SHP77 treated with DMSO at 0.1 percent for 48 hours (cell line): ENCODE measurements at places on chromosomes 2 and 18.
A peak's percentile ranks its signal among the peaks of the same experiment; 100 is the strongest.

DNA sequence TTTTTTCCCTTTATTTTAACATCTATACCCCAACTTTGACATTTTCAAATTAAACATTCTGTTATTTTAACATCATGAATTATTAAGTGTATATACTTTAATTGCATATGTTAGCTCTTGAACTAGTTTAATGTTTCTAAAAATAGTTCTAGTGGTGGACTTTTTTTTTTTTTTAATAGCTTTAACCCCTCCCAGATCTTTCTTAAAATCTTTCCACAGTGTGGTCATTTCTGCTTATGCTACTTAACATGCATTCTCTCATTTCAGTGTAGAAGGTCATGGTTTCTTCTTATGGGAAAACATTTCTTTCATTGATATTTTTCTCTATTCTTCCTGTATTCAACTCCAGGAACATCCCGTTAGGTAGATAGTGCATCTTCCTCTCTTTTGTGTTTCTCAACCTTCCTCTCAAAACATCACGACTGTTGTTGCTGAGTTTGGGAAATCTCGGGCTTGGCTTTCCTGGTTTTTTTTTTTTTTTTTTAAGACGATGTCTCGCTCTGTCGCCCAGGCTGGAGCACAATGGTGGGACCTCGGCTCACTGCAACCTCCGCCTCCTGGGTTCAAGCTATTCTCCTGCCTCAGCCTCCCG is 849 bp upstream of the TMEM18 start:
- DNase-seq = no peak

- no peak for DNase-seq
Measured at GRCh38 chr2:175435012-175435411, 253.5 kb upstream of the ATP5MC3 start.

- DNase-seq = no peak
Measured at GRCh38 chr2:215476424-215476823, 40.6 kb upstream of the FN1 start.

GRCh38 chr2:238939074-238939473 is 91.2 kb downstream of the TWIST2 start:
- DNase-seq = no peak

DNA sequence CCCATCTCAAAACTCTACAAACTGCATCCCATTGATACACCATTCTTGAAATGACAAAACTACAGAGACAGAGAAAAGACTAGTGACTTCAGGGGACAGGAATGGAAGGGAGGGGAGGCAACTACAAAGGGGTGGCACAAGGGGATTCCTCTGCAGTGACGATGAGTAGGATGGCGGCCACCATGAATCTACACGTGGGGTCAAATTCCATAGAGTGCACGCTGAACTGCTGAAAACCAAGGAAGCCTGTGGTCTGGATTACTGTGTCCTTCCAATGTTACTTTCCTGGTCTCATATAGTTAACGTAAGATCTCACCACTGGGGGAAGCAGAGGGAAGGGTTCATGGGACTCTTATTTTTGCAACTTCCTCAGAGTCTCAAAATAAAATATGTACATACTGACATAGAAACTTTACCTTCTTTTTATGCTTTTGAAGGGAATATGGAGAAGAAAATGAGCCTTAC is 23.6 kb downstream of the COX7A2L start:
- no peak for DNase-seq

GRCh38 chr18:59769129-59769865 is 72.1 kb upstream of the CCBE1 start:
- no peak for DNase-seq

- no peak for DNase-seq
Measured at GRCh38 chr2:30030361-30030760, 109.0 kb upstream of the ALK start.

- DNase-seq = no peak
Measured at GRCh38 chr2:234996941-234997270, 45.1 kb downstream of the SH3BP4 start.

DNA sequence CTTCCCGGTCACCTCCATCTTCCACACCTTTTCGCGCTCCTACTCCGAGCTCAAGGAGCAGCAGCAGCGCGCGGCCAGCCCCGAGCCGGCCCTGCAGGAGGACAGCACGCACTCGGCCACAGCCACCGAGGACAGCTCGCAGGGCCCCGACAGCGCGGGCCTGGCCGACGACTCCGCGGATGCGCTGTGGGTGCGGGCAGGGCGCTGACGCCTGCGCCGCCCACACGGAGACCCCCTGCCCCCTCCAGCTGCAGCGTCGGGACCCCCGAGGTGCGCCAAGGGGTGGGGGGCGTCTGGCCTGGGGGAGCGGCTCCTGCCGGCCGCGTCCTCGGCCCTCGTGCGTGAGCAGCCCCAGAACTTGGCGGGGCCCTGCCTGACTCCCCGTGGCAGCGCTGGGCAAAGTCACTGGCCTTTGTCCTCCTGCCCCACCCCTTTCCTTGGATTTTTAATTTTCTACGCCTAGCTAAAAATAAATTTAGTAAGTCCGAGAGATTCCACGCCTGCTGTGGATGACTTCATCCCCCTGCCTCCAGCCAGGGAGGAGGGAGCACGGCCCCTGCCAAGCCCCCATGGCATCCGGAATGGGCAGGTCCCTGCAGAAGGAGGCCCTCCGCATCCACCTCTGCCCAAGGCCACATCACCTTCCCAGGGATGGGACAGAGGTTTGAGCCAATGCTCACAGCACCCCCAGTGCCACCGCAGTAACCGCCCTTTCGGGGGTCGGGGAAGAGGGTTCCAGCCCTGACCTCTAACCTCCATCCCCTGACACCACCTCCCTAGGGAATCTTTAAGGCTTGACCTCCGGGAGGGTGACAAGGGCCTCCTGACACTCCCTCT is 51.6 kb downstream of the SLC66A2 start:
- no peak for DNase-seq

GRCh38 chr2:17736989-17737388 is 16.6 kb downstream of the SMC6 start:
- no peak for DNase-seq

DNA sequence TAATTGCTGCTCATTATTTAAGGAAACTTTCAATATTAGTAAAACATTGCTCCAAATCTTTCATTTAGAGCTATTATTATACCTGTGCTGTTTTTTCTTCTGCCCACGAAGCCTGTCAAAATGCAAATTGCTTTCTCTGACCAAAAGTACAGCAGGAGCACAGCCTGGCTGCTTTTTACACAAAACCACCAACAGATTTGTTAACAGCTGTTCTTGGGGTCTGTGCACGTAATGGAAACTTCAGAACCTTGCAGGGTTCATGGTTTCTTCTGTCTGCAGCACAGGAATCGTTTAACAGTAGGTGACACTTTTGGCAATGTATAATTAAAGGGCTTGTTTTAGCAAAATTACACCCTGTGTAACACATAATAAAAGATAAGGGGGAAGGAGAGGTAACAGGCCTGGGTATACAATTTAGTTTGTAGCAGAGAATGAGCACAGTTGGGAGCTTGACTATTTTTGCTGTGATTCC is 447.3 kb downstream of the KCNJ3 start:
- peak; percentile 9 for DNase-seq

DNA sequence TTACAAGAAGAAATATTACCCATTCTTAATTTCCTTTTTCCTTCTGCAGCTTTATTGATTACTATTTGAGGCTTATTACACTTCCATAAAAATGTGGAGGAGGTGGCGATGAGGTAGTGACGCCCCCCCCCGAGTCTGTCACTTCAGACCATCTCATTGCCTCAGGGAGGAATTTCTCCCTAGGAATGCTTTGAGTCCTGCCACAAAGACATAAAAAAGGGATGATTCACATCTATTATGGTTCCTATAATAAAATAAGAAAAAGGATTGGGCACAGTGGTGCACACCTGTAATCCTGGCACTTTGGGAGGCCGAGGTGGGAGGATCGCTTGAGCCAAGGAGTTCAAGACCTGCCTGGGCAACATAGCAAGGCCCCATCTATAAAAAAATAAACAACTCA is 93.7 kb downstream of the AOX1 start:
- no peak for DNase-seq

DNA sequence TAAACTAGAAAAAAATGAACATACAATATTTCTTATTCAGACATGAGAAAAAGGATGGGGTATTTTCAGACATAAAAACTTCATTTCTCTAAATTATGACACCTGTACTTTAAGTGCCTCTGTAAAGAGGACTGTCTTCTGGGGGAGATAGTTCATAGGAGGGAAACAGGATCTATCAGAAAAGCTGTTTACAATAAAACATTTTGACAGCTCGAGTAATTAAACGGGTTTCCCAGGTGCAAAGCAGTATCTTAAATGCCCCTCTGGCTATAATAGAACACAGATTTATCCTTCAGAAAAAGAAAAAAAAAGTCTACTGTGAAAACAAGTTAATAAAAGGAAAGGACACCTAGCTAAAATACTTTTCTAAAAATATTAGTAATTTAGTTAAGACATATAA is 311.4 kb upstream of the UBE2E3 start:
- peak; percentile 21 for DNase-seq

DNA sequence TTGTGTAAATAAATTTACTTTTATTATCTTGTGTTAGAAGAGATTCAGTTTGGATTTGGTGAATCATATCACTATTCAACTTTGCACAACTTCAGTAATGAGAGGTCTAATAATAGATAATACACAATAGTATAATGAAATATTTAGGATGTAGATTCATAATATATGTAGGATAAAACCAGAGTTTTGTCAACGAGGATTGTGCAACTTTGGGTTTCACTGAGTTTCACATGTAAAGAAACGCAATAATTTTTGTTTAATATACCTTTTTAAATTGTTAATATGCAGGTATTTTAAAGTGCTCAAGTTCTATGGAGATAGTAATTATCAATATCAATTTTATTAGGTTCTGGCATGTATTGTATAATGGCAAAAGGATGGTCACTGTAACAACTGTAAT is 5.3 kb downstream of the CALCRL start:
- DNase-seq = no peak

- DNase-seq = no peak
Measured at GRCh38 chr2:1618191-1618961, 125.9 kb downstream of the PXDN start.

GRCh38 chr18:56789004-56789888 is 138.1 kb downstream of the WDR7 start:
- DNase-seq = no peak

DNA sequence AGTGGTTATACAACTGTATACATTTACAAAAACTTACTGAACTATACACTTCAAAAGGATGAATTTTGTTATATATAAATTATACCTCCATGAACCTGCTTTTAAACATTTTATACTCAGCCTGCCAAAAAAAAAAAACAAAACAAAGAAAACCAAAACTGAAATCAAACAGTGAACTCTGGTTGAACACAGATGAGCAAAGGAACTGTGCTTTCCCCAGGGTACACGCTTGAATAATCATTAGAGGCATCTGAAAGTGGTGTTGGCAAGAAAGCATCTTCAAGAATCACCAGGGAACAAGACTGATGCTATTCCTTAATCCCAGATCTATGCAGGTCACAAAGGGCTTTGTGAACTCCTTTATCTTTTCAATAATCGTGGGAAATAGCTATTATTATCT is 77.0 kb upstream of the LYPD1 start:
- no peak for DNase-seq

GRCh38 chr2:35822716-35823115 is 532.9 kb upstream of the CRIM1 start:
- DNase-seq = no peak

DNA sequence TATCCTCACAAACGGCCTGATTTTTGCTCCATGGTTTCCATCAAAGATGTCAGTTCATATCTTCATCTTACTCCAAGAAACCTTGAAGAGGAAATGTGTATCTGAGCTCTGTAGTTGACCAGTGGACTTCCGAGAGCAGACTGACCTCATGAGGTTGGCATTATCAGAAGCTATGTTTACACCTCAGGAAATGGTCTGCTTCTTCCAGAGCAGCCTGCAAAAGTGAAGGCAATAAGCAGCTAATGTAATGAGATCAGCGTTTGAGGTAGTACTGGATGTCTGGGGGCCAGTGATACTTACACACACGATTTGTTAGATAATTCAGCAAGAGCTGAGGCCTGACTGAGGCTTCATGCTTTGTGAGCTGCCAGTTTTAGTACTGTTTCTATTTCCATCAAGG is 189.7 kb downstream of the LRRTM1 start:
- DNase-seq = no peak

- DNase-seq = no peak
Measured at GRCh38 chr2:17822445-17823117, 6.3 kb downstream of the MSGN1 start.

- no peak for DNase-seq
Measured at GRCh38 chr2:170467568-170468422, 247.3 kb upstream of the SP5 start.

GRCh38 chr2:189829102-189829833 is 45.0 kb downstream of the PMS1 start:
- DNase-seq = no peak

- DNase-seq = no peak
Measured at GRCh38 chr18:36299015-36299414, 1.5 kb downstream of the FHOD3 start.

- no peak for DNase-seq
Measured at GRCh38 chr18:11500153-11501122, 109.0 kb upstream of the SLC35G4 start.
